ENCODE measurements at places on chromosomes 1 and 21.

- DNase-seq: no peak
Observed at GRCh38 chr1:111154021-111154999, 14.3 kb downstream of the CEPT1 start.

DNA sequence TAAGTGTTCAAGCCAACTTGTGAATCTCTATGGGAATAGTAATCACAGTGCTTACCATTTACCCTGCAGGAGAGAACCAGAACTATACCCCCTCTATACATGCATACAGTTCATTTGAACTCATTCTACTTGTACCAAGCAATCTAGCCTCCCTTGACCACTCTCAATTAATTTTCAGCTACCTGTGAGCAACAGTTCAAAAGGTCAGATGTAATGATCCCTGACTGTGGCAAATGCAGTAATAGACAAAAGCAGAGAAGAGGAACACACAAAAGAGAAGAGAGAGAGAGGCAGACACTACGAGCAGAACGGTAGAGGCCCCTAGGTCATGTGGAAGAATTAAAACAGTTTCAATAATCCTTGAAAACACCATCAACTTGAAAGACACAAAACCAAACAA lies 52.8 kb downstream of the FMO4 start:
- DNase-seq: no peak

DNA sequence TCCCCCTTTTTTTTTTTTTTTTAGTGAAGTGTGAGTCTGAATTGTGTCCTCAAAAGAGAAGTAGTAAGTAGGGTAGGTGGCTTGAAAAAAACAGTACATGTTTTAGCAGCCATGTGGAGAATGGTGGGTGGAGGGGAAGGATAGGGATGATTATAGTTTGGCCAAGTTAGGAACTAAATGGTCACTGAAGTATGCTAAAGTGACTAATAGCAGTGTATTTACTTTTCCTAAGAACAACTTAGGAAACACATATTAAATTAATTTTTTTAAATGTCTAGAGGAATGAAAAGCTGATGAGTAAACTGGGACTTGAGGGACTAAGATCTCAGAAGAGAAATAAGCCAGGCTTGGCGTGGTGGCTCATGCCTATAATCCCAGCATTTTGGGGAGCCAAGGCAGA lies 55.5 kb downstream of the PLA2G4A start:
- DNase-seq: no peak

DNA sequence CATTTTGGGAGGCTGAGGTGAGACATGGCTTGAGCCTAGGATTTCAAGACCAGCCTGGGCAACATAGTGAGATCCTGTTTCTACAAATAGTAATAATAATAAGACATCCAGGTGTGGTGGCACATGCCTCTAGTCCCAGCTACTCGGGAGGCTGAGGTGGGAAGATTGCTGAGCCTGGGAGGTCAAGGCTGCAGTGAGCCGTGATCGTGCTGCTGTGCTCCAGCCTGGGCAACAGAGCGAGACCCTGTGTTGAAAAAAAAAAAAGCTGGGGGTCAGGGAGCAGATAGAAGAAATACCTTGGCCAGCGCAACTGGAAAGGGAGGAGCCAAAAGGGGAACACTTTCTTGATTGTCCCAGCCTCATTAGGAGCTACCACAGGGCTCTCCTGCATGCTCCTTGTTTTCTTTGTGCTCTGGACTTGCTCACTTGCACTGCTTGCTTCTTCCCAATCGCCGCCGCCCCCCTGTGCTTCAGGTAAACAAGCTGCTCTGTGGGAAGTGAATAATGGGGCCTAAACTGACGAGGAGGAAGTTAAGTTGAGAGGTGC lies 31.1 kb downstream of the PBX1 start:
- no peak for DNase-seq

- no peak for DNase-seq
Observed at GRCh38 chr1:177282976-177283375, 112.2 kb downstream of the BRINP2 start.

All from M059J (cell line).